ENCODE measurements at places on chromosomes 6 and 20.

- DNase-seq, result peak; percentile 59
These were observed 84.4 kb downstream of the INSM1 start for GRCh38 chr20:20452254-20452676.

DNA sequence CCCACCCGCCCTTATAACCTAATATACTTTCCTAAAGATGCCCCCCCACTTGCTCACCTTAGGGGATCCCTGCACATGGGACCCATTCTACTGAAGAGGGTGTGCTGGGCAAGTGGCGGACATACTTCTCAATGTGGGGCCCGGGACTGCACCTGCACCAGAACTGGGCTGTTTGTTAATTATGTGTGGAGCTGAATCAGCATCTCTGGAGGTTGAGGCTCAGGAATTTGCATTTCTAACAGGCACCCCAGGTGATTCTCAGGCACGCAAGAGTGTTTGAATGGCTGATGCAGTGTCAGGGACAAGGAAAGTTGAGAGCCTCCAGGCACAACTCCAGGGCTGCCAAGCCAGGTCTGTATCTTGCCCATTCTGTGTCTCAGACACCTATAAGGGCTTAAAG, 8.9 kb upstream of the PTPRT start:
- no peak for DNase-seq

DNA sequence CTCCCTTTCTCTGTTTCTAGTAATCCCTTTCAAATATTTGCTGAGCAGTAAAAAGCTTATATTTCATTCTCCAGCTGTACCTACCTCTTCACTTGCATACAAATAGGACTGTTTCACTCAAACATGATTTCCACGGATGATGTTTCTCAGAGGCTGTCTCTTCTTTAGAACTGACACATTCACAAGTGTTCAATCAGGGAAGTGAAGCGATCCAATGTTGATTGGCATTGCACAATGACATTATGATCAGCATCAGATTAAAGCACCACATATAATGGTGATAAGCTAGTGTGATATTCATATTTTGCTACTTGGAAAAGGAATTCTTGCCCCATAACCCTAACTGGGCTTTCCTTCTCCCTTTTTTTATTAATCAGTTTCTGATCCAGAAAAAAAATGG, 681.8 kb downstream of the TBC1D32 start:
- no peak for DNase-seq

- DNase-seq, result peak; percentile 27
These were observed 7.1 kb downstream of the MAP3K5 start for GRCh38 chr6:136784910-136785746.

- no peak for DNase-seq
These were observed 7.2 kb downstream of the CCR6 start for GRCh38 chr6:167130008-167130677.

DNA sequence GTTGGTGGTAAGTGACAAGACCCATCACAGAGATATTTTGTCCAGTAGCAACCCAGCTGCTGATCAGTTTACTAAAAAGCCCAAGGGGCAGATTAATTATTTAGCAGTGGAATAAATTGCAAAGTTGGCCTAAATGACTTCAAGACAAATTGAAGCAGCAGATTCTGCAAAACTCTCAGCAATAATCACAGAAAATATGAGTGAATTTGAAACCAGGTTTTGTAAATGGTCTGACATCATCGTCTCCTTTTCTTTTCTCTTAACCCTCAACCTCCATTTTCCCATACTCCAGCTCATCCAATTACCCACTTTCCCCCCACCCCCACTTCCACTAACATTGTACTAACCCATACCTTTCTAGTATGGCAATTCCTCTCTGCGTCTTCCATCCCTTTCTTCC, 11.3 kb upstream of the PTPRK start:
- no peak for DNase-seq

GRCh38 chr6:70651326-70651905, 16.3 kb upstream of the SMAP1 start:
- DNase-seq, result peak; percentile 17

GRCh38 chr6:32200711-32201475, 8.4 kb upstream of the GPSM3 start:
- no peak for DNase-seq

- DNase-seq, result no peak
These were observed 193.3 kb downstream of the TMEM200A start for GRCh38 chr6:130559166-130559565.

DNA sequence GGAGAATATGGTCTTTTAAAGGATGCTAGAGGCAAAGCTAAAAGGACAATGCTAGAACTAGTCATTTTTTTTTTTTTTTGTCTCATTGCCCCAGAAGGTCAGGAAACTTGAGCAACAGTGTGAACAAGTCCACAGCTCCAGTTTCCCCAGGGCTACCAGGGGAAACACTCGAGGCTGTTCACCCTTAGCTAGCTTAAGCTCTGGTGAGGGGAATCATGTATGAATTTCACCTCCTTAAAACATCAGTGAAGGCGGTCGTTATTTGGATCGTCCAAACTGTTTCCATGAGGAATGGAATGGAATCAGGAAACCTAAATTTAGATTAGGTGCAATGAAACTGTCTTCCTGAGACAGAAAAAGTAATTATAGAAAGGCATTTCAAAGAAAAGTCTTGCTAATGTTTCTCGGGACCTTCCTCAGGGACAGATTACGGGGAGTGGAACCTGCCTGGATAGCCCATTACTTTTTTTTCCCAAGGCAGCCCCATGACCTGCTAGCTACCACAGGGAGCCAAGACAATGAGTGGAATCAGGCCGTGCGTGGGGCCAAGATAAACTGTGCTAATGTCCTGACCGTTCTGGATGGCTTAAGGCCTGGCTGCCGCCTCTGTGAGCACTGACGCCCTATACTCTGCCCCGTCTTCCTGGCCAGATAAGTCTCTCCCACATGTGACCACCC, 164.8 kb upstream of the SGK1 start:
- no peak for DNase-seq

- DNase-seq, result no peak
These were observed 13.2 kb upstream of the AHCY start for GRCh38 chr20:34316196-34316814.

GRCh38 chr20:13292201-13292885, 71.3 kb downstream of the ISM1 start:
- DNase-seq, result no peak

- no peak for DNase-seq
These were observed 33.5 kb downstream of the ERMARD start for GRCh38 chr6:169784821-169785340.

GRCh38 chr6:84667252-84668213, 96.9 kb downstream of the TBX18 start:
- DNase-seq, result no peak
